ENCODE measurements at places on chromosomes 7 and 10.

GRCh38 chr10:133318494-133319127, 9.9 kb downstream of the ZNF511 start:
- H3K36me3 ChIP-seq = no peaks in the 10 kb centered on the region
- no peak for DNase-seq
- H3K4me1 ChIP-seq = no peaks in the 10 kb centered on the region
- H3K4me3 ChIP-seq = no peak overlapping the region

GRCh38 chr10:122543676-122544445, 16.7 kb upstream of the DMBT1 start:
- no peaks in the 10 kb centered on the region for H3K27me3 ChIP-seq
- H3K4me1 ChIP-seq = no peaks in the 10 kb centered on the region
- H3K36me3 ChIP-seq = no peaks in the 10 kb centered on the region
- no peak overlapping the region for H3K27ac ChIP-seq
- no peak for DNase-seq

- H3K27ac ChIP-seq = no peak overlapping the region
- no peaks in the 10 kb centered on the region for H3K4me1 ChIP-seq
- DNase-seq = no peak
- no peaks in the 10 kb centered on the region for H3K27me3 ChIP-seq
These were observed 10.2 kb downstream of the TUBGCP2 start for GRCh38 chr10:133298466-133298865.

DNA sequence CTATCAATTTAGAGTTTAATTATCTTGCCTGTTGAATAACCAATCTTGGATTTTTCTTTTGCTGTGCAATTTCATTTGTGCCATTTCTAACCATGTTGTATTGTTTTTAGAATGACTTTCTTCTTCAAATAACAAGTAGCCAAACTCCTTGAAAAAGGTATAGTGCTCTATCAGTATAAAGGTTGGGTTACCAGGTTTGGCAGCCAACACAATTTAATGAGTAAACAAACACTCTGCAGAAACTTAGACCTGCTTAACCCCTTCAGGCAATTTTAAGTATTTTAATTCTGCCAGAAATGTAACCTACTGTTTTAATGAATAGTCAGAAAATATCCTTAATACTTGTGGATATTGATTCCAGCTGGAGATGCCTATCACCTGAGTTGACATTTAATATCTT, 299.8 kb downstream of the ARL4A start:
- no peak overlapping the region for H3K27ac ChIP-seq
- no peaks in the 10 kb centered on the region for H3K27me3 ChIP-seq
- H3K4me3 ChIP-seq = no peak overlapping the region
- no peaks in the 10 kb centered on the region for H3K36me3 ChIP-seq

GRCh38 chr10:86048571-86048970, 318.0 kb downstream of the GRID1 start:
- H3K4me1 ChIP-seq = no peaks in the 10 kb centered on the region
- no peaks in the 10 kb centered on the region for H3K27me3 ChIP-seq
- DNase-seq = no peak
- no peak overlapping the region for H3K4me3 ChIP-seq

DNA sequence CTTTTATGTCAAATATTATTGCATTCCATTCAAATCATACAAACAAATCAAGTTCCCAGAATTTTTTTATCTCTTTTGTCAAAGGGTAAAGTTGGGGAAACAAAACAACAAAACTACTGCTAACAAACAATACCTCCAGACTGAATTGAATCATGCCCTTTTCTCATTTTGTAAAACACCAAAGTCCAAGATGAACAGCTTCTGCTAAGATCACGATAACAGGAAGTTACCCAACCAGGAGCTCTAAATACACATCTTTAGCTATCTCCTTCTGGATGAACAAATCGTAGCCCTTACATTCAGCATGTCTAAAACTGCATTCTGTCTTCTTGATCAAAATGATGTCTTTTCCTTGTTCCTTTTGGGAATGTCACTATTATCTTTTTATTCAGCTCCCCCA, 97.4 kb downstream of the CTTNBP2 start:
- no peak for DNase-seq
- H3K36me3 ChIP-seq = no peaks in the 10 kb centered on the region
- no peak overlapping the region for H3K4me3 ChIP-seq
- no peaks in the 10 kb centered on the region for H3K27me3 ChIP-seq
- no peaks in the 10 kb centered on the region for H3K4me1 ChIP-seq

GRCh38 chr7:98352621-98353020, 48.3 kb downstream of the BAIAP2L1 start:
- H3K27me3 ChIP-seq = no peaks in the 10 kb centered on the region
- no peak overlapping the region for H3K27ac ChIP-seq
- no peaks in the 10 kb centered on the region for H3K4me1 ChIP-seq
- no peaks in the 10 kb centered on the region for H3K36me3 ChIP-seq

- no peak for DNase-seq
- H3K36me3 ChIP-seq = no peaks in the 10 kb centered on the region
- no peak overlapping the region for H3K4me3 ChIP-seq
- peaks cover 4% of the 10 kb centered on the region for H3K27me3 ChIP-seq
- H3K27ac ChIP-seq = no peak overlapping the region
These were observed 4.4 kb downstream of the PTPRE start for GRCh38 chr10:127911218-127911866.

- no peaks in the 10 kb centered on the region for H3K36me3 ChIP-seq
- no peak overlapping the region for H3K27ac ChIP-seq
- DNase-seq = peak; percentile 28
- H3K4me3 ChIP-seq = no peak overlapping the region
- no peaks in the 10 kb centered on the region for H3K4me1 ChIP-seq
These were observed 38.3 kb upstream of the SRGN start for GRCh38 chr10:69049566-69049961.

DNA sequence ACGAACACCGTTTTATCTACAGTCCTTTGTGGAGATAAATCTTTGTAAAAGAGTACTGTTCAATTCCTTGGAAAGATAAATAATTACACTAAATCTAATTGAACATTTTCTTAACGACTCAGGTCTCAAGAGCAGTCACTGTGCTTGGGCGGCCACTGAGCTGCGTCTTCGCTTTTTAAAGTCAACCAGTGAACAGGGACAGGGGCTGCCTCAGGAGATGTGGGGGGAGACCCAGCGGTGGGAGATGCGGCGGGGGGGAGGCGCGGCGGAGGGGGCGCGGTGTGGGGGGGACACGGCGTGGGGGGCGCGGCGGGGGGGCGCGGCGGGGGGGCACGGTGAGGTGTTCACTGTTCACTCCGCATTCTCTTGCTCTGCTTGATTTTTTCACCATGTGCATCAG, 39.8 kb downstream of the CAMK2B start:
- H3K4me1 ChIP-seq = peaks cover 45% of the 10 kb centered on the region
- peak; percentile 0 for DNase-seq
- H3K36me3 ChIP-seq = no peaks in the 10 kb centered on the region
- no peaks in the 10 kb centered on the region for H3K27me3 ChIP-seq

GRCh38 chr10:13853854-13854253, 267.1 kb downstream of the PRPF18 start:
- peaks cover 6% of the 10 kb centered on the region for H3K4me1 ChIP-seq
- no peaks in the 10 kb centered on the region for H3K36me3 ChIP-seq
- no peaks in the 10 kb centered on the region for H3K27me3 ChIP-seq
- H3K27ac ChIP-seq = peak overlapping the region; percentile 77
- DNase-seq = no peak
- H3K4me3 ChIP-seq = no peak overlapping the region

- peaks cover 57% of the 10 kb centered on the region for H3K4me1 ChIP-seq
- H3K4me3 ChIP-seq = no peak overlapping the region
- no peaks in the 10 kb centered on the region for H3K36me3 ChIP-seq
- H3K27ac ChIP-seq = peak overlapping the region; percentile 82
These were observed 226.6 kb downstream of the ARHGAP12 start for GRCh38 chr10:31702005-31702404.

DNA sequence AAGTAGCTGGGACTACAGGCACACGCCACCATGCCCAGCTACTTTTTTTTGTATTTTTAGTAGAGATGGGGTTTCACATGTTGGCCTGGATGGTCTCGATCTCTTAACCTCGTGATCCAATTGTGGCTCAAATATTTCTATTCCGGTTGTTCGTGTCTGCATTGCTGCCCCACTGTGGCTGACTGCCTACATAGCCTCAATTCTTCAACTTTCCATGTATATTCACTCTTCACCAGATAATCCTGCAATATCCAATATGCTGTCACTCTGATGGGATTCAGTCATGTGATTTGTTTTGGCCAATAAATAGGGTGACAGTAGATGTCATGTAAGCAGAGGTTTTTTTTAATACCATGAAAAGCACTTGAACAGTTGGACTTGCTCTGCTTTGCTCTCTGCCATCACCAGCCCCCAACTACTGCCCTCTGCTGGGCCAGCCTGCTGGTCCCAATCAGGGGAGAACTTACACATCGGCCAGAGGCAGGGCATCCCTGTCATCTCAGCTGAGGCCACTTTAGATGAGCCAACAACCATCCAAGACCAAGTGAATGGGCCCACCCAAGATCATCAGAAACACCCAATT, 56.7 kb downstream of the NSUN6 start:
- H3K27ac ChIP-seq = no peak overlapping the region
- no peaks in the 10 kb centered on the region for H3K36me3 ChIP-seq
- no peaks in the 10 kb centered on the region for H3K27me3 ChIP-seq
- H3K4me3 ChIP-seq = no peak overlapping the region

GRCh38 chr10:103197174-103197573, 4.1 kb upstream of the NT5C2 start:
- peak; percentile 71 for DNase-seq
- no peaks in the 10 kb centered on the region for H3K27me3 ChIP-seq
- peak overlapping the region; percentile 57 for H3K27ac ChIP-seq
- H3K4me3 ChIP-seq = no peak overlapping the region

DNA sequence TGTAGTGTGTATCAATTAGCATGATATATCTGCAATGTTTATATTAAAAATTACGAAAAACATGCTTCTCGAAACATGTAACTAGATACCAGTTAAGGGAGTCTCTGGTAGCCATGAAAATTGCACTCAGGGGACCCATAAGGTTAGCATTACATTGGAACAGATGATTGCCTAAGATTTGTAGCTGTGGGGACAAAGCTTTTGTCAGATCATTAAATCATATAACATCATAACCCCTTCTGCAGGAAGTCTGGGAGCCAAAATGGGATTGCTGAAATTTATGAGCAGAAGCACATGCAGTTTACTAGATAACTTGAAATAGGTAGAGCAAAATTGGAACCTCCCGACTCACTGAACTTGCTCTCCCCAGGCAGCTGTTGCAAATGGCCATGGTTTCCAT, 235.0 kb upstream of the IGFBP3 start:
- no peaks in the 10 kb centered on the region for H3K4me1 ChIP-seq
- no peaks in the 10 kb centered on the region for H3K36me3 ChIP-seq
- DNase-seq = no peak
- no peak overlapping the region for H3K4me3 ChIP-seq
- H3K27me3 ChIP-seq = no peaks in the 10 kb centered on the region

GRCh38 chr10:93838278-93838677, 55.5 kb upstream of the SLC35G1 start:
- no peak overlapping the region for H3K4me3 ChIP-seq
- H3K36me3 ChIP-seq = no peaks in the 10 kb centered on the region
- H3K27me3 ChIP-seq = no peaks in the 10 kb centered on the region
- no peaks in the 10 kb centered on the region for H3K4me1 ChIP-seq
- H3K27ac ChIP-seq = no peak overlapping the region
- no peak for DNase-seq

DNA sequence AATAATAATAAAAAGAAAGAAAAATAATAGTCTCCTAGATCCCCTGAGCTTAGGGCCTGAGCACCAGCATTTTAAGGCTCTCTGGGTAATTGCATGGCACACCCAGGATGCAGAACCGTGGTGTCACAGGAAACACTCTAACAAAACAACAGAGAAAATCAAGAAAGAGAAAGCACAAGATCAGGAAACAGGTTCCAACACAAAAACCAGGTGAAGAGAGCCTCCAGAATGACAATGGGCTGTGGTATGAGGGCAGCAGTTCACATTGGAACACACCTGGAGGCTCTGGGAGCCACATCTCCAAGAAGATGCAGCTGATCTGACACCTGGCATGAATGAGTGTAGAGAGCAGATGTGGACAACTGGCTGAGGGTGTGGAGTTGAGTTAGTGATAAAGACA, 7.1 kb downstream of the MMRN2 start:
- peaks cover 28% of the 10 kb centered on the region for H3K4me1 ChIP-seq
- no peak overlapping the region for H3K27ac ChIP-seq
- peak; percentile 1 for DNase-seq

DNA sequence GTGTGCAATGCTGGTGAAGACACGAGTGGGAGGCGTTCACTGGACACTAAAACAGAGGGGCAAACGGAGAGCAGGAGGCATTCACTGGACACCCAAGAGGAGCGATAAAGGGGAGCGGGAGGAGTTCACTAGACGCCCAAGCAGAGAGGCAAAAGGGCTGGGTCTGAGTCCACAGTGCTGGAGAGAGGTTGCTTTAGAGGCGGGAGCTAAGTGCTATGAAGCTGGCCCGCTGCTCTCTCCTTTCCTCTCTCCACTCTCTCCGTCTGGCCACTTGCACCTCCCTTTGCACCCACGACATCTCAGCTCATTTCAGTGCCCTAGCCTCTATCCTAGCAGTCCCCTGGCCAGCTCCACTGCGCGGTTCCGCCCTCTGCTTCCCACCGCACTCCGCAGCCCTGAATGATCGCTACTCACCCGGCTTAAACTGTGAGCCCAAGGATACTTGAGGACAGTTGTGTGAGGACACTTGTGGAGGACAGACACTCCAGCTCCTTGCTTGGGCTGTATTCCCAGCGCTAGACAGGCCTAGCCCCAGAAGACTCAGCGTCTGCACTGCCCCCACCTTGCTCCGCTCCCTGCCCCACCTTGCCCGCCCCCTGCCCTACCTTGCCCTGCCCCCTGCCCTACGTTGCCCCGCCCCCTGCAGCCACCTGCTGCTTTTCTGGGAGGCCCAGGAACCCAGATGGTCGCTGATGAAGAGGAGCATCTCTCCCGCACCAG, 78.8 kb upstream of the CPXM2 start:
- no peak overlapping the region for H3K27ac ChIP-seq
- peaks cover 47% of the 10 kb centered on the region for H3K27me3 ChIP-seq
- H3K4me3 ChIP-seq = no peak overlapping the region

- H3K27me3 ChIP-seq = no peaks in the 10 kb centered on the region
- no peak overlapping the region for H3K4me3 ChIP-seq
- no peaks in the 10 kb centered on the region for H3K4me1 ChIP-seq
- no peak overlapping the region for H3K27ac ChIP-seq
- no peaks in the 10 kb centered on the region for H3K36me3 ChIP-seq
- DNase-seq = no peak
These were observed 95.0 kb downstream of the CDCA7L start for GRCh38 chr7:21850531-21851285.

DNA sequence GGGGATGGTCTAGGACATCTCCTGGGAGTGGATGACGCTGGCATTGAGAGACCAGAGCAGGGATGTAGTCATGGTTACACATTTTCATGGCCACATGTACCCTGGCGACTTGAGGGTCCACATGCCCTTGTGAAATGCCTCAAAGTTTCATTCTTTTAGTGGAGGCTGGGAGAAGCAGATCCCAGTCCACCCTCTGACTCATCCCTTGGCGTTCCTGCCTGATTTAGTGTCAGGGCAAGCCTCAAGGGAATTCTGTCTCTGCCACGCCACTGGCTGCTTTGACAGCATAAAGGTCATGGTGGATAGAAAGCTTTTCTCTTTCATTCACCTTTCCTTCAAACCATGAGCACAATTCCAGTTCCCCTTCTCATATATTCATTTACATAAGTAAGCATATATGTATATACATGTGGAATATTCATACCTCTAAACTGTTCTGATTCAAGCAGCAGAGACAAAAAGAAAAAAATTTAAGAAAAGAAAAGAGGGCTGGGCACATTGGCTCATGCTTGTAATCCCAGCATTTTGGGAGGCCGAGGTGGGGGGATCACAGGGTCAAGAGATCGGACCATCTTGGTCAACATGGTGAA, 21.8 kb upstream of the KIF5B start:
- no peaks in the 10 kb centered on the region for H3K27me3 ChIP-seq
- H3K36me3 ChIP-seq = no peaks in the 10 kb centered on the region
- no peak overlapping the region for H3K4me3 ChIP-seq
- peak; percentile 50 for DNase-seq

Measured in gastrocnemius medialis (tissue), 4 donors.